ENCODE measurements at places on chromosomes 11 and 22.
A peak's percentile ranks its signal among the peaks of the same experiment; 100 is the strongest.

- DNase-seq: no peak
Observed at GRCh38 chr11:105226091-105226490, 86.5 kb upstream of the CARD18 start.

- no peak for DNase-seq
Observed at GRCh38 chr11:113634940-113635575, 71.0 kb downstream of the TMPRSS5 start.

DNA sequence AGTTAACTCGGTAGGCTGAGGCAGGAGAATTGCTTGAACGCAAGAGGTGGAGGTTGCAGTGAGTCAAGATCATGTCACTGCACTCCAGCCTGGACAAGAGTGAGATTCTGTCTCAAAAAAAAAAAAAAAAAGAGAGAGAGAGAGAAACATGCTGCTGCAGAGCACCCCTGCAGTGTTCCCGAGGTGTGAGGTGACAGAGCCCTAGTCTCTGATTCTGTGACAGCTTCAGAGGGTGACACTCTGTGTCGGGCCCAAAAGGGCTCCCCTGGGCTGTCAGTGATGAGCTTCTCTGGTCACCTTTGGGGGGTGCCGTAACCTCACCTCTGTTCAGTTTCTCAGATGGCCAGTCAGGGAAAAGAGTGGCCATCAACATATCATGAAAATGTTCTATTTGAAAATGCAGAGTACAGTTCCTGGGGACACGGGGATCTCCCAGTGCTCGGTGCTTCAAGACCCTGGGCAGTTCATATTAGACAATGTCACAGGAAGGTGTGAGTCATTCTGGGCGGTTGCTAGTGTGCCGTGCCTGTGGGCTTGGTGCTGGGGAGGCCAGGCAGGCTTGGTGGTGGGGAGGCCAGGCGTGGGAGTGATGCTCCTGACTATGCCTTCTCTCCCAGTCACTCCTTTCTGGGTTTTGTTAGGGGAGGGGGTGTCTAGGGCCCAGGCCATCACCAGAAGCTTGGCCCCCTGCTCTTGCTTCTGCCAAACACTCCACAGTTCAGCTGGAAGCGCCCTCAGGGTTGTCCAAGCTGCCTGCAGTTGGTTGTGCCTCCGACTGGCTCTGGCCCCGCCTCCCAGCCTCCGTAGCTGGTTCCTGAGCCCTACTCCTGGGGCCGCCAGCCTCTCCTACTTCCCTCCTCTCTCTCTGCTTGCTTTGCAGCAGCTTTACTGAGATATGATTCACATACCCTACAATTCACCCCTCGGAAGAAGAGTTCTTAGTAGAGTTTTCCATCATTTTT lies 52.5 kb upstream of the CLDN5 start:
- DNase-seq: no peak

- no peak for DNase-seq
Observed at GRCh38 chr11:102447193-102447592, 5.4 kb downstream of the TMEM123 start.

DNA sequence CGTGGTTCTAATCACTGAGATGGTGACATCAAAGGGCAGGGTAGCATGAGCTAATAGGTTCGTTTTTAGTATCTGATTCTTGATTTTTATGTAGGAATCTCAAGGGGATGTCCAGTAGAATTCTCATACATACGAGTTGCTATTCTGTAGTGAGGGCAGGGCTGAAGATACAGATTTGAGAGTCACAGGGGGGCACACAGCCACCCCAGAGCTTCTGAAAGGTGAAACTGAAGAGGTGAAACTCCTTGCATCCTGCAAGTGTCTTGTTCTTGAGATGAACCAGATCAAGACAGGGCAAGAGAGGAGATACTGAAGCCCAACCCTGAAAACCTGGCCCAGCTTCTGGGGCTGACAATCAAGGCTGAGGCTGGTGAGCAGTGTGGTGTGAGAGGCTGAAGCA lies 35.6 kb upstream of the TMEM123 start:
- DNase-seq: no peak

DNA sequence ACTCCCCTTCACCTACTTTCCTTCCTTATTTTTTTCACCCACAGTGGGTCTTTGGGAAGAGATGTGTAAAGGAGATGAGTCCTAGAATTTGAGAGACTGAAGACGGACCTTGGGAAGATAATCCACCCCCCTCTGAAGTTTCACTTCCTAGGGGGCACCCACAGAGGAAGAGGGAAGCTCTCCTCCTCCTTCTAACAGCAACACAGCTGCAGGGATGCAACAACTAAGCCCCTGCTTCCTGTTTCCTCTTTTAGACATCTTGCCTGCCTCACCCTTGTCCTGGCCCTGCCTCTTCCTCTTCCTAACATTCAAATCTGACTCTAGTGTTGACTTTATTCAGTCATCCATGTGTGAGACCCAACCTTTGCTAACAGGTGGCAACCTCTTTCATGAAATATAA lies 424.6 kb downstream of the BUD13 start:
- DNase-seq: no peak

GRCh38 chr11:119886667-119887230 lies 157.7 kb upstream of the NECTIN1 start:
- DNase-seq: no peak

DNA sequence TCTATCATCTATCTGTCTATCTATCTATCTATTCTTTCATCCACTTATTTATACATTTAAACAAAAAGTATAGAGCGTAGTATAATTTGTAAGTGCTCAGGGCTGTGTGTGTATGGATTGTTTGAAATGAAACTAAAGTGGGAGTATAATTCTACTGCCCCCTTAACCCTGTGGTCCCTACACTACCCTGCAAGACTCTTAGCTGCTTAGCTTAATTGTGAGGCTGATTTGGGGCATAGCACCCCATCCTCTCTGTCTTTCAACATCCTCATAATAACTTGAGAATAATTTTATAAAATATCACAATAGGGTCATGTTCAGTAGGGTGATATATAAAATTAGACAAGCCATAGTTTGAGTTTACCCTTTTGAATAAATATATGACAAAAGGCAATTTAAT lies 11.6 kb downstream of the OR51B4 start:
- DNase-seq: peak; percentile 74

GRCh38 chr22:19957445-19957844 lies 15.8 kb upstream of the TXNRD2 start:
- DNase-seq: no peak

DNA sequence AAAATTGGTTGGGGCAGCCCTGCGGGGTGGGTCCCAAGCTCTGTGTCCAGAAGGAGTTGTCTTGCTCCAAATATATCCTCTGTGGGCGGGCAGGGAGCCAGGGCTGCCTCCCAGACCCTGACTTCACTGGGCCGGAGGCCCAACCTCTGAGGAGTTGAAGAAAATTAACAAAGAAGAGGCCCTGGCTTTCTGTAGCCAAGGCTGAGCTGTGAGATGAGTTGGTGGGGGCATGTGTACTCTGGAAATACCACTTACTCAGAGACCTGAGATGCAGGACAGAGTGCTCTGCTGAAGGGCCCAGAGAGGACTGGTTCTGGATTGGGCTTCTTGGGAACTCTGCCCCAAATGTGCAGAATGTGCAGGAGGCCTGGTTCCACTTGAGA lies 96.3 kb downstream of the SWAP70 start:
- no peak for DNase-seq

DNA sequence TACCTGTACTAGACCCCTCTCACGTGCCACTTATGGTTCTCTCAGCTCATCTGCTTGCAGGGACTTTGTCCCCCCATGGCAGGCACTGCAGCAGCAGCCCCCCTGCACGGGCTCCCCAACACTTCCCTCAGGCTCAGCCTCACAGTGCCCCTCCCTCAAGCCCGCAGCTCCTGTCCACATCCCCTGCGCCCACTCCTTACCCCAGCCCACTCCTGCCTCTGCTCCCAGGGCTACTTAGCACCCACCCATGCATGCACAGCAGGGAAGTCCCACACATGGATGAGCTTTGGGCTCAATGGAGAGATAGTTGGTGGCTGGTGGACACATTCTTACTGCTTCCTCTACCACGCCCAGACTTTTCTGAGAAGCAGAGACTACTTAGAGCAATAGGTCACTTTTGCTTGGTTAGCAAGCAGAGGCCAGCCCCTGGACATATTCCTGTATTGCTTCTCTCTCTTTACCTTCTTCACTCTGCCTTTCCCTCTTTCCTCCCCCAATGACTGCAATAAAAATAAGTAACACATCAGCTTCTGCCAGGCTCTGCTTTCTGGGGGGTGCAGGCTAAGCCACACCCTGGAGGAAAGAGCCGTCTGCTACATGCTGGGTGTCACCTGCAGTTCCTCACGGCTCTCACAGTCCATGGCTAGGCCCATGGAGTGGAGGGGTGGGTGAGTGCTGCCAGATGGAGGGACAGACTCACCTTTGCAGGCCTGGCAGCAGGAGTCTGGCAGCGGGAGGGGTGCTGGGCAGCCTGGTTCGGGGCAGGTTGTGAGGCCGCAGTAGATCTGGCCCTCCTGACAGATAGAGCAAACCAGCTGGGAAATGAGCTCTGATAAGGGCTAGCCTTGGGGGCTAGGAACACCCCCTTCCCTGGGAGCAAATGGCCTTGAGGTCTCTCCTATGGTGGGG lies 23.4 kb downstream of the CHRDL2 start:
- DNase-seq: no peak

DNA sequence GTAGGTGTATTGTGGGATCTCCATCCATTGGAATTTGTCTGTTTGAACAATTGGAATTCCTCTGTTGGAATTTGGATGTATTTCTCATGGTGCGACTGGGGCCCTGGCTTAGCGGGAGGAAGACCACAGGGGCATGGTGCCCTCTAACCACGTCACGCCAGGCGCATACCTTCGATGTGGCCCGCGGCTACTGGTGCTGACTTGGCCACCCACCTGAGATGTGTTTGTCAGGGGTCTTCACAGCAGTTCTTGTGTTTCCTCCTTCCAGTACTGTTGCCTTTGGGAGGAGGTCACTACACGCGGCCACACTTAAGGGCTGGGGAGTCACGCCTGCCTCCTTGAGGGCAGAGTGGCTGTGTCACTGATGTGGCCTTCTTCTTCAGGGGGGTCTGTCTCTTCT lies 36.6 kb upstream of the GRAMD4 start:
- DNase-seq: no peak

GRCh38 chr11:90723475-90723874 lies 500.6 kb upstream of the CHORDC1 start:
- DNase-seq: no peak

DNA sequence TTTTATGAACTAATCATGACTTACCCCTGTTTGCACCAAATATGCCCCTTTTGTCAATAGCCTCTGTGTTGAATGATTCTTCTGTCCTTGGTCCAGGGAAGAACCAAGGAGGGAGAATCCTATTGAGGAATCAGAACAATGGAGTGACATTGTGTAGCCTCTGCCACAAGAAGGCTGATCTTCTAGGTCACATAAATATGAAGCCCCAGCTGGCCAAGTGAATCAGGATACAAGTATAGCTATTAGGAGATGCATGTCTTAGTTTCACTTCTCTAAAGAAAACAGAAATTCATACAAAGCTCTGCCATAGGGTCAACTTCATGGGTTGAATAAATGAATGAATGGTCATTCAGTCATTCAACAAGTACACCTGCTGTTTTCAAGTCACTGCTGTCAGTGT lies 118.2 kb upstream of the BLID start:
- DNase-seq: no peak

DNA sequence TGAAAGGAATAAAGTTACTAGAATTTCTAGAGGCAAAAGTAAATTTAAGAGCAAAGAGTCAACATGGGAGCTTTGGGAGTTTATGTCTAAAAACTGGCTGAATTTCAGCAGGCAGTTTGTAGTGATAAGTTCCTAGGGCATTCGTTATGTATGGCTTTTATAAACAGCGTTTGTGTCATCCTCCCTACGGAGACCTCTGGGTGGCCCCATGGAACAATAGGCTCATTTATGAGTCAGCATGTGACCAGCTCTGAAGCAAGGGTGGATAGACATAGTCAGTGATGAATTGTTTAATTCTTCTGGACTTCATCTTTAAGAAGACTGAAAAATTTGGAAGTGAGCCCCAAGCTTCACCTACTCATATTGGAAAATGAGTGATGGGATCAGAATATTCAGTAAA lies 37.1 kb downstream of the SVIP start:
- DNase-seq: no peak

DNA sequence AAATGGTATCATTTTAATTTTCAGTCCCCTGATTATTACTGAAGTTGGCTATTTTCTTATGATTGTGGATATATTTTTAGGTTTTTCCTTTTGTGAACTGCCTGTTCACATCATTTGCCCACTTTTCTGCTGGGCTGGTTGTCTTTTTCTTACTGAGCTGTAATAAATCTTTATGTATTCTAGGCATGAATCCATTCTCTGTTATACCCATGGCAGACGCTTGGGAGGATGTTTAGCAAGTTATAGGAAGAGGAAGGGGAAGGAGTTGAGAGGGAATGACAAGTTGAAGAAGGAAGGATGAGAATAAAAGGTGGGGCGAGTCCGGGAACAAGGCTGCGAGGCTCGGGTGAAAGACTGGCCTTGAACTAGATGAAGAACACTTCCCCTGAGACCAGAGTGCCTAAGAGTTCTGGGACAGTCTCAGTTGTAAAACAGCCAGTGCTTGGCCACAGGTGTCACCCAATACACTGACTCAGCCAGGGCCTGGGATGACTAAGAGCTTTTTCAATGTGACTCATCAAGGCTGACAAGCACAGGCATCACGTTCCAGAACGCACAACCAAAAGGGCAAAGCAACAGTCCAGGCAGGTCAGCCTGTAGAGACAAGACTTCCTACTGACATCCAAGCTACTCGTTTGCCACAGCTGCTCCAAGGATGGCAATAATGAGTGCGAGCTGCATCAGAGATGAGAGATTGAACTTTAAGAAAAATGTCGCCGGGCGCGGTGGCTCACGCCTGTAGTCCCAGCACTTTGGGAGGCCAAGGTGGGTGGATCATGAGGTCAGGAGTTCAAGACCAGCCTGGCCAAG lies 35.2 kb downstream of the LRFN4 start:
- peak; percentile 95 for DNase-seq

GRCh38 chr22:46357711-46358520 lies 22.4 kb downstream of the TRMU start:
- DNase-seq: no peak

GRCh38 chr11:116207019-116207418 lies 565.8 kb downstream of the BUD13 start:
- no peak for DNase-seq

GRCh38 chr11:129866311-129866710 lies 29.1 kb downstream of the NFRKB start:
- DNase-seq: no peak

DNA sequence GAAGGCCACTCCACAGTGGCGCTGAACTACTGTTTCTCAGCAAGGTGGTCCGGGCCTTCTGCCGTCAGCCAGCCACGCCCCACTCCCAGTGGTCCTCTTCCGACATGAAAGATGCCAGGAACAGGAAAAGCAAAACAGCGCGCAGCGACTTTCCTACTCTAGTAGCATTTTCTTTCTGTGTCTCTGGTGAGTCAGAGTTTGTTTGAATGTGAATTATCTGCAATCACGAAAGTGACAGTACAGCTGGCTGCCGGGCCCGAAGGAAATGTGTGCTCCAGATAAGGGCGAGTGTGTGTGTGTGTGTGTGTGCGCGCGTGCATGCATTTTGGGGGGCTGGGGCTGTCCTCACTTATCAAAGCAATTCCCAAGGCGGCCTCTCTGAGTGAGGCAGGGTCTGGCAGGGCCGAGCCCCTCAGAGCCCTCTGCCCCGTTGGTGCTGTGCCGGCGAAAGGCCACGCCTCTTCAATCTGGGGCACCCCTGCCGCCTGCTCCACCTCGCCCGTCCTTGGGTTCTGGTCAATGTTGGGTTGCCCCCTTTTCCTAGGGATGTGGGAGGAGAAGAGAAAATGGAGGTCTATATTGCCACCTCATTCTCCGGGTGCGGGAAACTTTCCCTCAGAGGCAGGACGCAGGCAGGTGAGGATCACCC lies 288.5 kb downstream of the KIRREL3 start:
- no peak for DNase-seq

- no peak for DNase-seq
Observed at GRCh38 chr11:1470681-1471611, 15.6 kb downstream of the MOB2 start.

Measured in hematopoietic multipotent progenitor cell treated with erythropoietin and hydrocortisone succinate and interleukin-3 and kit ligand, for 17 days (in vitro differentiated cells).